ENCODE measurements at places on chromosomes 11 and 22.

DNA sequence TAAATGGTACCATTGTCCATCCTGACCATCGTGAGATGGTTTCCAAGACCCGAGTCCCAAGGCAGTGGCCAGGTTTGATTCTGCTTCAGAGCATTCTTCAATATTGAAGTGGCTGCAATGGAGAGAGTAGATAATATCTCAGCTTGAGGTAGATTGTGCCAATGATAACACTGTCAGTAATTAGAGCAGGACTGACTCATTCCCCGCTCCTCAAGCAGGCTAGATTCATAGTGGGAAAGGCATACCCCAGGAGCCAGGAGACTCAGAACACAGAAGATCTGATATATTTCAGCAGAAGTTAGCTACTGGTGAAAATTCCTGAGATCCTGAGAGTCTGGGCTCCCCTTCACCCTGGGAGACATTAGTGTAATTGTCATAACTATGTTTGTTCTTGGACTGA lies 55.6 kb upstream of the LARGE1 start:
- DNase-seq: no peak

DNA sequence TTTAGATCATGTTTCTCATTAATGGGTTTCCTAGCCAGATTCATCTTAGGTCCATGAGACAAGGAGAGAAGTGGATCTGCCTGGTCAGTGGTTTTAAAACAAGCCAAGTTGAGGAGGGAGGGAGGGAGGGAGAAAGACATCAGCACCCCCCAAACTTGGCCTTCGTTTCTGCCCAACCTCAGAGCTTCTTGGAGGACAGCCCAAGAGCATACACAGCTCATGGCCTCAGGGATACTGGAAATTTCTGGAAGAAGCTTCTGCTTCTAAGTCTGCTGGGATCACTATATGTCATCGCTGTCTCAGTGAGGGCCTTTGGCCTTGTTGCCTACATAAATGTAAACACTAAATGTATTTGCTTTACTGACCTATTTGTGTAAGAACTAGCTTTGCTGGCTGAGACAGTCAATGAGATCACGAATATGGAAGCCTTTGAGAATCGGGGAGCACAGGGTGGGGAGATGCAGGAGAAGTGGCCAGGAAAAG lies 375.1 kb downstream of the BUD13 start:
- DNase-seq: no peak

- no peak for DNase-seq
Observed at GRCh38 chr11:33624083-33624482, 76.5 kb downstream of the C11orf91 start.

GRCh38 chr22:49499433-49500075 lies 328.1 kb downstream of the BRD1 start:
- DNase-seq: no peak

- DNase-seq: no peak
Observed at GRCh38 chr11:10498022-10498400, 42.9 kb downstream of the AMPD3 start.

GRCh38 chr11:47980088-47980906 lies at the start of gene PTPRJ:
PTPRJ (plus strand) TSS chr11:47980559; CDS start chr11:47980913, 354 bp downstream.
- peak; percentile 57 for DNase-seq
